ENCODE measurements at places on chromosomes 7 and 10.

- peaks cover 37% of the 10 kb centered on the region for H3K36me3 ChIP-seq
- H3K4me3 ChIP-seq: no peak overlapping the region
- peaks cover 31% of the 10 kb centered on the region for H3K4me1 ChIP-seq
- DNase-seq: no peak
These were observed 7.4 kb downstream of the YWHAG start for GRCh38 chr7:76351372-76351771.

DNA sequence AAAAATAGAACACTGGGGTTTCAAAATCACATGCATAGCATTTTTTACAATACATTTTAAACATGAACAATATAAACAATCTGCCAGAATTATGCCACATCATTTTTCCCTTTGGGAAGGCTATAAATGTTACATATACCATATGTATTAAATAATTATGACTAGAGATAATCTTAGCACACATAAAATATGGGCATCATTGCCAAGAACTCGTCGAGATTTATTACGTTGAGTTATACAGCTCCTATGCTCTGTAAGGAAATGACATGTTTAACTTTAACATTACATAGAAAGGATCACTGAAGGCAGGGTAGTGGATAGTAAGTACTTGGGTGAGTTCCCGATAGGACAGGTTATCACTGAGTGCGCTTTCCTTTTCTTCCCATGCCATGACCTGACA, 267.8 kb downstream of the PARD3 start:
- no peak overlapping the region for H3K4me3 ChIP-seq
- no peak overlapping the region for H3K27ac ChIP-seq
- no peaks in the 10 kb centered on the region for H3K4me1 ChIP-seq
- H3K27me3 ChIP-seq: no peaks in the 10 kb centered on the region
- H3K36me3 ChIP-seq: no peaks in the 10 kb centered on the region
- no peak for DNase-seq

DNA sequence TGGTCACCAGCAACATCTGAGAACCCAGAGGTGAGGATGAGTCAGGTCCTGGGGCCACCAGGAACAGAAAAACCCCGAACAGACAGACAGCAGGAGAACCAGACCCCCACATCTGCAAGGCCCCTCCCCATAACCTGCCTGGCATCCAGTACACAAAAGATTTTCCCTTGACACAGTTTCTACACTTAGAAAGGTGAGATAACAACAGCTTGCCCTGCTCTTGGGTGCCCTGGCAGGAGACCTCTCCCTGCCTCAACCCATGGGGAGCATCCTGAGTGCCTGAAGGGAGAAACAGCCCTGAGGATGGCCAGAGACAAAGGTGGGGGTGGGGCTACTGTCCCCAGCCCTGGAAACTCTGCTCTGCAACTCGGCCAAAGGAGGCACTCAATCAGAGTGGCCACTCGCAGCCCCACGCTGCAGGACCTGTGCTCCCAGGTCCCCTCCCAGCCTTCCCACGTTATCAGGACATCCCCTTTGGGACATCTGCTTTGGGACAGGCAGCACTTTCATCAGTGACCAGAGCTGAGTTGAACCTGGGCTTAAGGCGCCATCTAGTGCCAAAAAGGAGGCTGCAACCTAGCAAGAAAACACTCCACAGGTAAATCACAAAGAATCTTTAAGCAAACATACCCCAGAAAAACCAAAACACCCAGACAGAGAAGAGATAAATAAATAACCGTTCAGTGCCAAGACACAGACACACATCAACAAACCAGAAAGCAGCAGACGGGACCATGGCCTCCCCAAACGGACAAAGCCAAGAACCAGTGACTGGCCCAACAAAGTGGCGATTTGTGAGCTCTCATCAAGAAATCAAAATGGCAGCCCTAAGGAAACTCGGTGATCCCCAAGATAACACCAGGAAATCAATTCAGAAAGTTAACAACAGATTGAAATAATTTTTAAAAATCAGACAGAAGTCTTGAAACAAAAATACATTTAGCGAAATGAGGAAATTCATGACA, 233.7 kb downstream of the PTPRN2 start:
- H3K27me3 ChIP-seq: peaks cover 38% of the 10 kb centered on the region
- no peaks in the 10 kb centered on the region for H3K4me1 ChIP-seq
- no peak for DNase-seq
- no peaks in the 10 kb centered on the region for H3K36me3 ChIP-seq
- no peak overlapping the region for H3K4me3 ChIP-seq

GRCh38 chr7:70620333-70621055, 511.4 kb upstream of the GALNT17 start:
- H3K27ac ChIP-seq: no peak overlapping the region
- DNase-seq: no peak
- no peaks in the 10 kb centered on the region for H3K4me1 ChIP-seq
- no peaks in the 10 kb centered on the region for H3K36me3 ChIP-seq

All from T-cell (primary cell).